DMS79 (cell line): ENCODE measurements at places on chromosomes 5 and 9.

DNA sequence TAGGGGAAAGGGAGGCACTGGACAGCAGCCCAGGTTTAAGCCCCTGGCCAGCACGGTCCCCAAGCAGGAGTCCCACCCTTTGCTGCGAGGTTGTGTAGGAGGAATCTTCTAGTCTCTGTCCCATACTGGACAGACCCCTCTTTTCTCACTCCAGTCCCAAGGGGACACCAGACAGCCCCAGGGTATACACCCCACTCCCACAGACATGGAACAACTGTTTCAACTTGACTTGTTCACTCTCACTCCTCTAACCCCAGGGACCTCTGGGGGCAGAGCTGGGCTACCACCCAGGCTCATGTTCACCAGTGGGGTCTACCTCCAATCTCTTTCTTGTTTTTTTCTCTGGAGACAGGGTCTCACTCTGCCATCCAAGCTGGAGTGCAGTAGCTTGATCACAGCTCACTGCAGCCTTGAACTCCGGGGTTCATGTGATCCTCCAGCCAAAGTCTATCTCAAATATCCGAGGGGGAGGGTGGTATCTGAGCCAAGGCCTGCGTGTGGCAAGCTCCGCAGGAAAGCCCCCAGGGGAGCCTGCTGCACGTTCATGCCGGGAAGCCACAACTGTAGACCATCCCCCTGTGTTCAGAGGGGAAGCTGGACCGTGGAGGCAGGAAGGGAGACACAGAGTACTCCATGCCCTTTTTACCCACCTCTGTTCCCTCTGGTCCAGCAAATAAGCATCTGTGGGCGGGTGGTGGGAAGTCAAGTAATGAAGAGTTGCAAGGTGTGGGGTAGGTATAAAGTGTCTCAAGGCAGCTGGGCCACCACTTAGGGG lies 1.8 kb downstream of the PTGES2 start:
- DNase-seq = no peak

- DNase-seq = no peak
Observed at GRCh38 chr5:141573489-141574121, 45.2 kb downstream of the DIAPH1 start.

- no peak for DNase-seq
Observed at GRCh38 chr9:103266064-103266463, 270.9 kb downstream of the CYLC2 start.

DNA sequence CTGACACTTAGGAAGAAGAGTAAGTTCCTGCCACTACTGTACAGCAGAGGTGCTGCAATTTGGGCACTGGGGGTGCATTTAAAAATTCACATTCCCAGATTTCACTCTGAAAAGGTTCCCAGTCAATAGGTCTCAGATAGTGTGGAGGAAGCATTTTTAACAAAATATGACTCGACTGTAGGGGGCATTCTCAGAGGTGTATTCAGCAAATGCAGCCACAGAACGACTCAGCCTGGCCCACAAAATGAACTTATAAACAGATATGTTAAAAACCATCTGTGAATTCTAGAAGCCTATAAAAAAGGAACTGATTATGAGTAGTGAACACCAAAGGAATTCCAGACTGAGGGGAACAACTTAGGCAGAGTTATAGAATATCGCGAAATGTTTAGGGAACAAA lies 31.1 kb downstream of the MLLT3 start:
- no peak for DNase-seq

GRCh38 chr5:26881901-26882300 lies 156.5 kb downstream of the CDH9 start:
- no peak for DNase-seq

GRCh38 chr9:93254806-93255493 lies 71.0 kb downstream of the WNK2 start:
- DNase-seq = peak; percentile 28

GRCh38 chr9:91555132-91555531 lies 131.5 kb upstream of the NFIL3 start:
- DNase-seq = no peak

DNA sequence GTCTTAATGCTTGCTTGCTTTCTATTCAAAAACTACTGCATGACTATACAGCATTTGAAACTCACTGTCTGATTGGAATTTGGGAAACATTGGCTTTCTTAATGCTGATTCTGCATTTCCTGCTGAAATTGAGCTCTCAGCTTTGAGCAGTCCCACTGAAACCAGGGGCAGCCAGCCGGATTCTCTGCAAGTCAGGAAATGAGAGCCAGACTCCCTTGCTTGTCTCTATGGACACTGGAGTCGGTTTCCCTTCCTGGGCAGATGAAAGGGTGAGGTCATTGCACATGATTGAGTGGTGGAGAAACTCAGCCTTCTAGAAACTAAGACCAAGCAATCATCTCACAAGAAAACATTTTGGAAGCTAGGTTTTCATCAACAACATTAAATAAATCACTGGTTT lies 119.7 kb upstream of the SPATA31C2 start:
- no peak for DNase-seq

DNA sequence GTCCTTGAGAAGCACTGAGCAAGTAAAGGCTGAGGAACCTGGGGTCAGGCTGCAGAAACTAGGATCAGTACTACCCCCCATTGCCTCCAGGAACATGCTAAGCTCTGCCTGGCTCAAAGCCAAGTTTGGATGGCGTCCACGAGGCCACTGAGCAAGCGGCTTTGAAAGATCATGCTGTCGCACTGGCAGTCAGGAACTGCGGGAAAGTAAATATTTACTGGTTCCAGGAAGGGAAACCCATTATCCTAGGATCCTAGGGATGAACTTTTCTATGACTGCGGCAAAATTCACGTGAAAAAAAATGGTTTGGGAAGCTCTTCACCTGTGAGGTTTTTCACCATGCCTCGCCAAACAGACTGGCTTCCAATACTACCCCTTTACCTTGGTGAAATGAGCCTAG lies 75.3 kb upstream of the PJA2 start:
- peak; percentile 0 for DNase-seq

GRCh38 chr5:10250806-10251276 lies 761 bp downstream of the CCT5 start:
- no peak for DNase-seq

- no peak for DNase-seq
Observed at GRCh38 chr5:148984345-148984744, 78.5 kb downstream of the SH3TC2 start.

GRCh38 chr5:118592229-118593002 lies 395.9 kb downstream of the DTWD2 start:
- DNase-seq = no peak

DNA sequence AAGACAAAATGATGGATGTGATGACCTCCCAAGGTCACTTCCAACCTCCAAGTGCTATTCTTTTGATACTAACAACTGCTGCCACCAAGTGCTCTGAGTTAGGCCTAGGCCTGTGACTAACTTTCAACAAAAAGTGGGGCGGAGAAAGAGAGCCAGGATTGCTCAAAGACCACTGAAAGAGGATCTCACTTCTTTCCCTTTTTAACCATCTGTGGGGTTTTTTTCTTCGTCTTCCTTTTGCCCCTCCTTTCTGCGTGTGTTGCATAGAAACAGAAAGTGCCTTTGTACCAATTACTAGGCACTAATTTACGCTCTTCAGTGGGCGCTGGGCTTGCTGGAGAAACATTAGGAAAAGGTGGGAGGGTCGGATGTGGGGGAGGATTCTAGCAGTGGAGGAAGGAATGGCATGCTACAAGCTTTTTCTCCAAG lies 8.0 kb downstream of the KLF9 start:
- no peak for DNase-seq

- DNase-seq = no peak
Observed at GRCh38 chr9:92962303-92962649, 15.0 kb downstream of the FGD3 start.

- no peak for DNase-seq
Observed at GRCh38 chr5:81606150-81606549, 144.7 kb downstream of the SSBP2 start.

GRCh38 chr9:15846611-15847010 lies 293.8 kb downstream of the CCDC171 start:
- DNase-seq = no peak

DNA sequence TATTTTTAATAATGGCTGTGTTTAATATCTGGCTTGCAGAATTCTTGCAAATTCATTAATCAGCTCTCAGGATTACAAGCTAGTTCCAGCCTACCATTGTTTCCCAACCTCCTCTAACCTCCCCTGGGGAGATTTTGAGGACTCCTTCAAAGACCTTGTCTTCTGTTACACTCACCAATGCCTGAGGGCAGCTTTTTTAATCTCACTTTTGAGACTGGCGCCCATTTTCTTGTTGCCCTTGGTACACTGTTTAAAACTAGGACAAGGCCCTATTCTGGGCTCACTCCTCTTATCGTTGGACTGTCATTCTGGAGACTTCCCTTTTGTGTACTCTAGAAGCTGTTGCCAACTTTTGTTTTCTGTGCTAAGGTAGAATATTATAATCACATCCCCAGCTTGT lies 13.6 kb upstream of the EQTN start:
- no peak for DNase-seq

DNA sequence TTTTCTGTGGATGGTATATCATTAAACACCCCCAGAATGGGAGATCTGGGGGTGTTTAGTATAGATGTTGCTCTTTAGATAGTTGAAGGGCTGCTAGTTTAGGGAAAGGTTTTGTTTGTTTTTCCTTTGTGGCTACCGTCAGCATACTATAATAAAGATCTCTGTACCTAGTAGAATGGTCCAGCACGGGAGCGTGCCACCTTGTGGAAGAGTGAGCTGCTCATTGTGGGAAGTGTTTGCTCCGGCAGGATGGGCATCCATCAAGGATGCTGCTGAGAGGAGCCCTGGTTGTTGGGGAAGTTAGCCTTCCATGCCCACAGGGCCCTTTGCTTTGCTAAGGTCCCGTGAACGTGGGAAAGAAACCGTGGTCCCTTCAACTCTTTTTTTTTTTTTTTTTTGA lies 113.1 kb downstream of the LIFR start:
- DNase-seq = no peak

GRCh38 chr9:129280236-129280622 lies 102.2 kb upstream of the IER5L start:
- no peak for DNase-seq

DNA sequence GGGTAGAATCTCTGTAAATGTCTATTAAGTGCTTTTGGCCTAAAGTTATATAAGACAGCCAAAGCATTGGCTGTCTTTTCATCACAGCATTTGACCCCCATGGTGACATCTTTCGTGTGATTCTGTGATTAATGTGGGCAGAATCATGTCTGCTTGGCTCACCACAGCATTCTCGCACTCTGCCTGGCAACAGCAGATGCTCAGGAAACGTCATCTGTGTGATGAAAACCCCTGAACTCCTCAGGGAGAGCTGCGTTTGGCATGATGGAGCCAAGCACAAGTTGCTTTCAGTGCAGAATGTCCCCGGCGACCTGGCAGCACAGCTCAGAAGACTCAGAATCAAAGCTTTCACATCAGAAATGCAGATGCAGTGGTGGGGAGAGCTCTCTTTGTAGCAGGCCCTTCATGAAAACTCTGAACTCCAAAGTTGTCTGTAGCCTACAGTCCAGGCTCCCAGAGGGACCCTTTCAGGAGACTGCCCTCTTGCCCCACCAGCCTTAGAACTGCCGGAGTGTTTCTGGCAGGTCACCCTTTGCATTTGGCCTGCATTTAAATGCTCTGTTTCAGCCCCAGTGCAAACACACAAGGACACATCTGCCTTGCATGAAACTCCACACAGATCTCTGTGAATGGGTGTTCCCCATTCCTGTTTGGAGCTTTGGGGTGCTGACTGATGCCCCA lies 155.6 kb upstream of the PANK3 start:
- DNase-seq = no peak

DNA sequence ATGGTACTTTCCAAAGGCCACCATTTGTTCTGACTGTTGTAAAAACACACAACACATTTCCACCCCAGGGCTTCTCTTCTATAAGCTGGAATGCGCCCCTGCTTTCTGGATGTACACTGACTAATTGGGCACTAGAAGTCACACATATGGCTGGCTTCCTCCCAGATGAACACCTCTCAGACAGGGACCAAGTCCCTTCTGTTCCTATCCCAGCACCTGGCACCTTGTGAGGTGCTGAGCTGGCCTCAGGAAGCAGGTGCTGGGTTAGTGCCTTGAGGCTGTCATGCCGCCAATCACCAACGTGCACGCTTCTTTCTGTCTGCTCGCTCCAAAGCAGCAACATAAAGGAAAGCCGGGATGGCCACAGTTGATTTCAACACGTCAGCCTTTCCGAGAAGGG lies 93.2 kb downstream of the FSTL4 start:
- no peak for DNase-seq

GRCh38 chr9:36423206-36423605 lies 23.1 kb upstream of the RNF38 start:
- no peak for DNase-seq

DNA sequence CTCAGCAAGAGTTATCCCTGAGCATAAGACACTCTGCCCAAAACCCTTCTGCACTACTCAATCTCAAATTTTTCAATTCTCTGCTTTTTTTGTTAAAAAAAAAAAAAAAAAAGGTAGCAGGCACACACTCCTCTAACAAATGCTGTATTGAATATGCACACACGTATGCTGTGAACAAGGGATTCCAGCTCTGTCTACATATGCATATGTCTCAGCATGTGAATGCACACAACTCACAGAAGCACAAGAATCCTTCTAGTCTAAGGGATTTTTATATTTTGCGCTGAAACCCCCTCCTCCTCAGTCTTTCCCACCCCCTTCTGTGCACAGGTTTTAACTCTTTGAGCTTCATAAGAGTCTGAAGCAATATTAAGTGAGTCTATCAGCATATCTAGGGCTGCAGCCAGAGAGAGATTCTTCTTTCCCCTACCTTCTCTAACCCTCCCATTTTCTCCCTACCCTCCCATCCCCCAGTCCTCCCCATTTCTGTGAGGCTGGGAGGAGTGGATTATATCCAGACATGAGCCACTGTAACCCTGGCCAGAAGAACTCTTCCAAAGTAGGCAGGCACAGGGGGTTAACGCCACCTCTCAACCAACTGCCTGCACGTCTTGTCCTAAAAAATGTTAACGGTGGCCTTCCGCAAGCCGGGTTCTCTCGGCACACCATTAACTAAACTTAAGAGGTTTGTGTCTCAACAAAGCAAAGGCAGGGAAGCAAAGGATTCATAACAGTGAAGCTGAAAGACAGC lies 1.0 kb downstream of the GABRB2 start:
- no peak for DNase-seq

- DNase-seq = no peak
Observed at GRCh38 chr9:37141015-37141414, 20.6 kb downstream of the ZCCHC7 start.

- DNase-seq = no peak
Observed at GRCh38 chr9:28808042-28808441, 1234.8 kb upstream of the C9orf72 start.

DNA sequence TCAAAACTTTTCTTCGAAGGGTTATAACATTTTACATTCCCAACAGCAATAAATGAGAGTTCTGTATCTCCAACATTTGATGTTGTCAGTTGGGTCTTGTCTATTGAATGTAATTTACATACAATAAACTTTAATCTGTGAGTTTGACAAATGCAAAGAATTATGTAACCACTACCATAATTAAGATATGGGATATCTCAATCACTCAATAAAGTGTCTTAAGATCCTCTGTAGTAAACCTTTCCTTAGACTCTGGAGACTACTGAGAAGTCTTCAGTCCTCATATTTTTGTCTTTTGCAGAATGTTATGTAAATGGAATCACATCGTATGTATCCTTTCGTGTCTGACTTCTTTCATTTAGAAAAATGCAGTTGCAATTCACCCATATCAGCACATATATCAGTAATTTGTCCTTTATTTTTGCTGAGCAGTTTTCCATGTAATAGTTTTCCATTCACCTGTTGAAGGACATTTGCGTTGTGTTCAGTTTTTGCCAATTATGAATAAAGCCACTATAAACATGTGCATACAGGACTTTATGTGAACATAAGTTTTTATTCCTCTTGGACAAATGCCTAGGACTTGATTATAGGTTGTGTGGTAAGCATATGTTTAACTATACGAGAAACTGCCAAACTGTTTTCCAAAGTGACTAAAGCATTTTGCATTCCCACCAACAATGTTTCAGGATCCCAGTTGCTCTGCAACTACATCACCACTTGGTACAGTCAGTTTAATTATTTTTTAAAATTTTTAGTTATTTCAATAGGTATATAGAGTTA lies 784.6 kb upstream of the ZNF608 start:
- DNase-seq = no peak
